ENCODE measurements at places on chromosomes 16 and 17.

DNA sequence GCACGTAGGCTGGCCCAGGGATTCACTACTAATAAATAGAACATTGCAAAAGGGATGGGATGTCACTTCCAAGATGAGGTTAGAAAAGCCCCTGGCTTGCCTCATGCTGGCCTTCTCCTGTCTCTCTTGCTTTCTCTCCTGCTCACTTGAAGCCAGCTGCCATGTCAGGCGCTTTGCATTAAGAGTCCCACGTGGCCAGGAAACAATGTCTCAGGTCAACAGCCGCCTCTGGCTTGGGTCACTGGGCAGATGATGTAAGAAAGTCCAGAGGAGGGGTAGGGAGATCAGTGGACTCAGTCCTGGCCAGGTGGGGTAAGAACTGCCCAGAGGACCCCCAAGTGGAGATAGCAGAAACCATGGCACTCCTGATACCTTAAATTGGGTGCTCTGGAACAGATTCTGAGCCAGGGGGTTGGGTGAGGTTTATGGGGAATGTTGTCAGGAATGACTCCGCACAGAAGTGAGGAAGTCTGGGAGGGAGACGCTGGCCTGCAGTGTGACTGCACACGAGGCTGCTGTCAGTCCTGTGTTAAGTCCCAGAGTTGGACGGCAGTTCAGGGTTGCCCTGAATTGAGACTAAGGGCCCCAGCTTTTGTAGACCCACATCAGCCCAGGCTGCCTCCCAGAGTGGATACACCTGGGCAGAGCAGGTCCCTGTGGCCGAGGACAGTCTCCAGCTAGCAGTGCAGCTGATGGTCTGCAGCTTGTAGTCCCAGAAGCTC is 17.7 kb downstream of the C16orf82 start:
- DNase-seq: no peak

GRCh38 chr16:47043200-47043599 is 69.7 kb upstream of the DNAJA2 start:
- DNase-seq: no peak

GRCh38 chr16:81409016-81409556 is 35.5 kb upstream of the CMIP start:
- DNase-seq: no peak

DNA sequence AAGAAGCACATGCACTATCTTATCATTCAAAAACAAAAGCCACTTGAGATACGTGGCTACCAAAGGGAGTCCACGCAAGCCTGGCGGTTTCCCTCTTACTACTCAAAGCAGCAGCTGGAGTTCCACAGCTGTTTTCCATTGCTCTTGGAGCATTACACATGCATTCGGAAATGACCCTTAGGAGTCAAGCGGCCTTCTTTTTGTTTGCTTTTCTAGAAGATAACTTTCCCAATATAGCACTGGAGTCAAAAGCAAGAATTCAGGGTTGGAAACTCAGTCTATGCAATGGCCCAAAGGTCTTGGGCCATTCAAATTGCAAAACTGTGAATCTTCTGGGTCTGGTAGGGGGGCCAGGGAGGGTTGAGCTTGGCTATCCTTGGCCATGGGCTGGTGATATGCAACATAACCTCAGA is 97.8 kb upstream of the MAF start:
- no peak for DNase-seq

DNA sequence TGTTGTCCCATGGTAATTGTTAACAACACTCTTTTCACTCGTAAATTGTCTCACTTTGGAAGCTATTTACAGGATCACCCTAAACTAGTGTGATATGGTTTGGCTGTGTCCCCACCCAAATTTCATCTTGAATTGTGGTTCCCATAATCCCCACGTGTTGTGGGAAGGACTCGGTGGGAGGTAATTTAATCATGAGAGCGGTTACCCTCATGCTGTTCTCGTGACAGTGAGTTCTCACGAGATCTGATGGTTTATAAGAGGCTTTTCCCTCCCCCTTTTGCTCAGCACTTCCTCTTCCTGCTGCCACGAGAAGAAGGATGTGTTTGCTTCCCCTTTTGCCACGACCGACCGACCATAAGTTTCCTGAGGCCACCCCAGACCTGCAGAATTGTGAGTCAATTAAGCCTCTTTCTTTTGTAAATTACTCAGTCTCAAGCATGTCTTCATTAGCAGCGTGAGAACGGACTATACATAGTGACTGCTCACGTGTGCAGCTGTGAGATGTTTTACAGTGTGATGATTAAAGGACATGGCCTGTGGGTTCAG is 34.4 kb downstream of the DNAH3 start:
- DNase-seq: no peak

DNA sequence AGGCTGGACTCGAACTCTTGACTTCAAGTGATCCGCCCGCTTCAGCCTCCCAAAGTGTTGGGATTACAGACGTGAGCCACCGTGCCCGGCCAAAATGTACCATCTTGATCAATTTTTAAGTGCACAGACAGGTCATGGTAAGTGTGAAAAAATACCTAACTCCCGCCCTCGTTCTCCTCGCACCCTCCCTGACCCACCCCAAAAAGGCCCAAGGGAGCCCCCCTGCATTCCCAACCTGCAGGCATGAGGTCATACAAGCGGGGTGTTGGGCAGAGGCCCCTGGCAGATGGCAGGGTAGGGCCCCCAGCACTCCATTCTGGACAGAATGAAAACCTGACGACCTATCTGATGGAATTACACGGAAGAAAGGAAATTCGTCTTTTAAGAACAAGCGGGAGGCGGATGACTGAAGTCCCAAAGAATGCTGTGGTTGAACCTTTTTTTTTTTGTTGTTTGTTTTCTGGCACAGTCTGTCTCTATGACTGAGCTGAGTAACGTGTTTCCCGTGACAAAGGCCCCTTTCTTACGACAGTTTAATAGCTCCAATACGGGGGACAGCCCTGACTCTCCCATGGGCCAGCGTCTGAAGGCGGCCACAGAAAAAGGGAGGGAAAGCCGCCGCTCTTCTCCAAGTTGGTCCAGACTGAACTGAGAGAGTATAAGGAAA is 376.4 kb downstream of the SLC39A11 start:
- no peak for DNase-seq

DNA sequence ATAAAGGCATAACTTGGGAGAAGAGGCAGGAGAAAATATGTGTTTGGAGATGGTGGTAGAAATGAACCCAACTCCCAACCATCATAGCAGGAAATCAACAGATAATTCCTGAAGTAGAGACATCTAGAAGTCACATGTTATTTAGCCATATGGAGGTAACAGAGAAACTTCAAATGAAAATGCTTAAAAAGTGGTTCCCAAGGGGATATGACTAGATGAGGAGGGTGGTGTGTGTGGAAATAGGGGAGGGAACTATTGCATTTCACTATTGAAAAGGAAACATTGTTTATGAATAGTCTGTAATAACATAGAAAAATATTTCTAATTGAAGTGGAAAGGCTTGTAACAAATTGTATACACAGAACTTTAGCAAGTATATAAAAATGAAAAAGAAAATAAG is 412.0 kb downstream of the SHISA9 start:
- DNase-seq: no peak

- DNase-seq: no peak
These were observed 82.6 kb downstream of the HIC1 start for GRCh38 chr17:2137342-2138098.

- DNase-seq: no peak
These were observed 12.6 kb downstream of the SAP30BP start for GRCh38 chr17:75679706-75680211.

GRCh38 chr16:27759967-27760788 is 210.2 kb downstream of the KATNIP start:
- no peak for DNase-seq

- no peak for DNase-seq
These were observed 50.1 kb upstream of the TRAP1 start for GRCh38 chr16:3767333-3767986.

GRCh38 chr17:76946111-76946771 is 78.0 kb downstream of the MGAT5B start:
- no peak for DNase-seq

GRCh38 chr16:57152096-57153093 is 33.4 kb downstream of the PSME3IP1 start:
- no peak for DNase-seq

DNA sequence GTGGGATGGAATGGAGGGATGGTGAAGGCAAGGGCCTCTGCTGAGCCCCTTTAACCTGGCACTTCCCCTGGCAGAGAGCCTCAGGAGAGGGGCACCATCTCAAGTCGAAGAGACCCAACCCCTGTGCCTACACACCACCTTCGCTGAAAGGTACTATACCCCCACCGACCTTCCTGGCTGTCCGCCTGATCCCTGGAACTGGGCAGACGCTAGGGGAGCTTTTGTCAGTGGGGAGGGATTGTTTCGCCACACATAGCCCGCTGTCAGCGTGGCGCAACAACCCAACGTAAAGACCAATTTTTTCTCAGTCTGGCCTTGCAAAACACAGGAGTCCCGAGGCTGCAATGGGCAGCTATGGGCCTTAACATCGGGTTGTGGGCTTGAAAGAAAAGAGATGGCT is 3.1 kb downstream of the PPP1R1B start:
- DNase-seq: no peak

- no peak for DNase-seq
These were observed 116.3 kb downstream of the IRX5 start for GRCh38 chr16:55046916-55047315.

- no peak for DNase-seq
These were observed 85.3 kb downstream of the HAPSTR1 start for GRCh38 chr16:9176547-9177418.

GRCh38 chr17:60161598-60162330 is 12.0 kb downstream of the CA4 start:
- no peak for DNase-seq

DNA sequence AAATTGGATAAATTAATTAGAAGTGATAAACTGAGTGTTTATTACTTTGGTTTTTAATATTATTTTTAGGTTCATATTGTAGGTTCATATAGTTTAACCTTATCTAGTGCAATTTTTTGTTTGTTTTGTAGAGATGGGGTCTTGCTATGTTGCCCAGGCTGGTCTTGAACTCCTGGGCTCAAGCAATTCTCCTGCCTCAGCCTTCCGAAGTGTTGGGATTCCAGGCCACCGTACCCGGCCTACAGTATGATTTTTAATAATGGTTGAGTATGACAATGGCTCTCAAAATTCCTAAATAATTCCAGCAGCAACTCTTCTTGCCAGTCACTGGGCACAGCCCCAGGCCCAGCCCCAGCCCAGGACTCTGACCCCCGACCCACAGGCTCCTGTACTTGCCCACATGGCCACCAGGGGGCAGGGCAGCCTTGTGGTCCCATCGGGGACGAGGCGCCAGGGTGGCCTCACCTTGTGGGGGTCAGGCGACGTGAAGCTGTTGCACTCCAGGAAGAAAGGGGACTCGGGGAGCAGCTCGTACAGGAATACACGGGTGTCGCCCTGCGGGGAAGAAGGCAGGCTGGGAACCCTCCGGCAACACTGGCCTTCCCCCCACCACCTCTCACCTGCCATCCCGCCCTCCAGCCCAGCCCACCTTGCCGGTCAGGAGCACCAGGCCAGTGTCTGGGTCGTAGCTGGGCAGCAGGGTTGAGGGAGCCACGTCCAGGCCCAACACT is 7.9 kb upstream of the PAM16 start:
- DNase-seq: peak; percentile 57

DNA sequence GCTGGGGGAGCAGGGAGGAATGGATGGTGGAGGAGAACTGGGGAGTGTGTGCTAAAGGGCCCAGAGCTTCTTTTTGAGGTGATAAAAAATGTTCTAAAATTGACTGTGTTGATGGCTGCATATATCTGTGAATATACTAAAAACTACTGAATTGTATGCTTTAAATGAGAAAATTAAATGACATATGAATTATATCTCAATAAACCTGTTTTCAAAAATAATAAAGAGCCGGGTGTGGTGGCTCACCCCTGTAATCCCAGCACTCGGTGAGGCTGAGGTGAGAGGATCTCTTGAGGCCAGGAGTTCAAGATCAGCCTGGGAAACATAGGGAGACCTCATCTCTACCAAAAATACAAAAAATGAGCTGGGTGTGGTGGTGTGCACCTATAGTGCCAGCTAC is 16.8 kb downstream of the SRL start:
- DNase-seq: no peak

DNA sequence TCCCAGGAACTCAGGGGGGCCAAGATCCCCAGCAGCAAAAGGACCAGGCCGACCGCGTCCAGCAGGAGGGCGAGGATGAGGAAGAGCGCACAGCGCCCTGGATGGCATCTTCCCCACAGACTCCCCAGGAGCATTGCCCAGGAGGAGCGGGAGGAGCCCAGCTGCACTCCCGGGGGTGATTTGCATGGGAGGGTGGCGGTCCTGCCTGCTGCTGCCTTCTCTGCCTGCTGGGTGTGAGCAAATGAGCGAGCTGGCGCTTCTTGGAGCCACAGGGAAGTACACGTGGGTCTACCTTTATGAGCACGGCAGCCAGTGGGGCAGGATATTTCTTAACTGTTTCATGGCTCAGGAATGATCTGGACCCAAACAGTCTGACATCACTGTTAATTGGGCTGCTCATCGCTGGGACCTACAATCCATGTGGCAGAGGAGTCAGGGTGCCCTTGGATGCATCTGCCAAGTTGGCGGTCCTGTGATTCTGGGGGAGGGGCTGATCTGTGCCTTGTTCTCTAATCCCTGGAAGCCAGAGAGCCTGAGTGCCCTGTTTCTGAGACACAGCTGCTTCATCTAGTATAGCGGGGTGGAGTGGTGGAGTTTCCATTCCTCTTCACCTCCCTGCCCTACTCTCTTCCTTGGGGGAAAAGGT is at the start of gene TMEM238L:
Gene TMEM238L, minus strand, starts transcription at position 270 of the 646 bp plus-strand sequence. Its CDS starts 136 bp downstream, at position 134.
- no peak for DNase-seq

DNA sequence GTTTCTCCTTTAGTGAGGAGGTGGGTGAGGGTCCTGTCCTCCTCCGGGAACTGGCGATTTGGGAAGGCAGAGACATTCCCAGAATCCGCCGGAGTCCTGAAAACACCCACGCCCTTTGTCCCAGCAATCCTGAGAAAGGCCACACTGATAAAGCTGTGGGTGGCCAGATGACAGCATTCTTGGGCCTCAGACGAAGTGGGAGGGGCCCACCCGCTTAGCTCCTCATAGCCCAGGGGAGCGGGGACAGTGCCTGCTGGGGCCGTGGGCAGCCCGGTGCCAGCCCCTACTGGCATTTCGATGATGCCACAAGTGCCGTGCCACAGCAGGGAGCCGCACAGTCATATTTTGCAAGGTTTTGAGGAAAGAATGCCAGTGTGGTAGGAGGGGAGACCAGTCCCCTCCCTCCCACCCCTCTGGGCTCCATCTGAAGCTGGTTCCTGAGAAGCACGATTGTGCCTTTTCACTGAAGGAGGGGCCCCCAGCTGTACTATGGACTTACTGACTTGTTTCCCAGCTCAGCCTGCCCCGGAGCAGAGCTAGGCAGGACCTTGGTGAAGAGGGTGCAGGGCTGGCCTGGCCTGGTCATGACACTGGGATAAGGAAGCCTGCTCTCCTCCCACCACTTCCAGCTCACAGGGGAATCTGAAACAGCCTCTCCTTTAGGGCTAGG is 20.9 kb upstream of the MPRIP start:
- no peak for DNase-seq

DNA sequence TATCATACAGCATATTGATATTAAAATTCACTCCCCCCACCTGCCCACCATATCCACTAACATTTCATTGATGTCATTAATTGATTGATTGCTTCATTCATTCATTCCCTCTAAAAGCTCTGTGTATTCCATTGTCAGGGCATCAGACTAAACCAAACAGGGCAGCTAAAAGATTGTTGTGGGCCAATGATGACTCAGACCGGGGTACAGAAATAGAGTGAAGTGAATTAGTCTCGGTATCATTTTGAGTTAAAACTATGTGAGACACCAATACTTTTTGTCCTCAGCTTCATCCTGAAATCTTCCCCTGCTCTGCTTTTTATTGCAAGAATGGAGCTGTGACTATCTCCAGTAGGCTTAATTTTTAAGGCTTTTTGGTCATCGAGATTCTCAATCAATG is 868.3 kb downstream of the CDH11 start:
- DNase-seq: no peak

Measured in DND-41 (cell line).